ENCODE measurements at places on chromosomes 12 and 14. TPM values are rescaled to one million over a fixed set of nuclear protein-coding genes. Genes with fewer than 3 reads are reported as not detected.

Gene OTOGL
- total RNA-seq, result 0.21 TPM

Gene BCAT1
- 155 TPM for total RNA-seq

Gene CCDC38
- not detected for total RNA-seq

Gene GSG1
- not detected for total RNA-seq

Gene TRIM9
- total RNA-seq, result 4.4 TPM

Gene PRICKLE1
- 31.9 TPM for total RNA-seq

Gene CIROP
- not detected for total RNA-seq

Gene ADCY4
- 25.3 TPM for total RNA-seq

Measured in osteocyte (in vitro differentiated cells).